ENCODE measurements at places on chromosomes 5 and 9.

GRCh38 chr5:181211208-181211607 is 6.2 kb upstream of the TRIM7 start:
- DNase-seq: no peak

GRCh38 chr9:10112798-10113197 is 500.0 kb downstream of the PTPRD start:
- no peak for DNase-seq

DNA sequence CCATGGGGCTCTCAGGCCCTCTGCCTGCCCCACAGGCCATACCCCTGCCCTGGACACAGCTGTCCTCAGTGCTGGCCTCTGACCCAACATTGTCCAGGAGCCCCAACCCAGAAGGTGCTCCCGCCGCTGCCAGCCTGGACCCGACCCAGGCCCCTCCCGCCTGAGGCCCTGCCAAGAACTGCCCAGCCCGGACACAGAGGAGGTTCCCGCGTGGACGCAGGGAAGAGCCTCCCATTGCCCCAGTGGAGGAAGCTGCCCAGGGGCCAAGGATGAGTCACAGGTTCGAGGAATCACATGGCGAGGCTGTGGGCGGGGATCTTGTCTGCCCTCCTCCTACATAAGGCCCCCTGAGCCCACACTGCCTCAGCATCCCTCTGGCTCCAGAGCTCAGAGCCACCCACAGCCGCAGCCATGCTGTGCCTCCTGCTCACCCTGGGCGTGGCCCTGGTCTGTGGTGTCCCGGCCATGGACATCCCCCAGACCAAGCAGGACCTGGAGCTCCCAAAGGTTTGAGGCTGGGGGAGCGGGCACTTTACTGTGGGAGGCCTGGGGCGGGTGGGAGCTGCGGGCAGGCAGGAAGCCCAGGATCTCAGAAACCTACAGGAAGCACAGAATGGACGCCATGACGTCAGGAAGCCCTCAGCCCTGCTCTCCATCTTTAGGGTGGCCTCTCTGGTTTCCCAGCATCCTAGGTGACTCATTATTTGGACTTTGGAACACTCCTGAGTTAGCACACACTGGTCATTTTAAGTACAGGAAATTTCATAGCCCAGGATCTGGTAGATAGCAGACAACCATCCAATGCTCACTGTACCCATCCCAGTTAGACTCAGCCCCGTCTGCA is at the start of gene PAEP:
TSS of gene PAEP (plus strand) at position 366 of the 844 bp plus-strand sequence.
- DNase-seq: no peak

GRCh38 chr9:77271023-77271690 is 93.8 kb downstream of the VPS13A start:
- DNase-seq: no peak

- no peak for DNase-seq
Observed at GRCh38 chr5:73306078-73306719, 133.2 kb downstream of the TMEM174 start.

GRCh38 chr9:17280350-17281012 is 145.6 kb downstream of the CNTLN start:
- DNase-seq: no peak

GRCh38 chr5:133757396-133757945 is 145.1 kb upstream of the FSTL4 start:
- DNase-seq: no peak

- no peak for DNase-seq
Observed at GRCh38 chr5:159091596-159092331, 8.0 kb downstream of the EBF1 start.

GRCh38 chr5:83441747-83442146 is 29.8 kb upstream of the VCAN start:
- DNase-seq: no peak

GRCh38 chr5:43190755-43191603 is 1.0 kb upstream of the NIM1K start:
- DNase-seq: no peak

- no peak for DNase-seq
Observed at GRCh38 chr5:73135429-73136054, 15.2 kb downstream of the TMEM171 start.

DNA sequence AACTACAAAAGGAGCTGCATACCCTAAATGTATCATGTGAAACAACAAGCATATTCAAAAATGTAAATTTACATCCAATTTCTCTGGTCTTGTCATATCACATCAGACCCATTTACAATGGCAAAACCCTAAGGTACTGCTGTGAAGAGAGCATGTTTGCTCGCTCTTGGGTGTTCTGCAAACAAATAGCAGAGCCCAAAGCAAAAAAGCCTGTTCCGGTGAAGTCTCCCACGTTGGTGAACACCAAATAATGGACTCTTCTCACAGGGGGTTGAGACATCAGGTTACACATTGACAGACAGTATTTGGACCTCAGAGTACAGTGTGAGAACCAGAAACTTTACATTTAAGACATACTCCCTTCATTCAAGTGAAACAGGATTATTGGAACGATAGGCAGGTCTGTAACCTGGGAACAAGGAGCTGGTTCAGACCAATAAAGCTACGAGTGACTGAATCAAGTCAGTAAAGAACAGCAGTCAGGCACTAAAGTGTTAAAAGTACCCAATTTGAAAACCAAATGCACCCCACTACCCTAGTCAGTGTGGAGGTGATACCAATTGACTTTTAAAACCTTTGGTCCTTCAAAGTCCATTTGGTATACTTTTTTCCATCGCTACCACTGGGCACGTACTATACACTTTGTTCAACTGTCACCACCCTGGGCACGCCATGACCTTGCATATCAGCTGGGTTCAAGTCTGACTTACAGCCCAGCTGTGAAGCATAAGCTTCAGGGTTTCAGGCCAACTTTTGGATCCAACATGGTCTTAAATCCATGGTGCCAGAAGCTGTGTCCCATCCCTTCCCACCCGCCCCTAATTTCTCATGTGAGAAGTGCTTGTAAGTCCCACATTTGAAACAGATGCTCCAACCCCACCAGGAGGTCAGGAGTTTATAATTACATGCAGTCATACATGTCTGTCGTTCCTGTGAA is 36.4 kb downstream of the ETF1 start:
- DNase-seq: no peak

DNA sequence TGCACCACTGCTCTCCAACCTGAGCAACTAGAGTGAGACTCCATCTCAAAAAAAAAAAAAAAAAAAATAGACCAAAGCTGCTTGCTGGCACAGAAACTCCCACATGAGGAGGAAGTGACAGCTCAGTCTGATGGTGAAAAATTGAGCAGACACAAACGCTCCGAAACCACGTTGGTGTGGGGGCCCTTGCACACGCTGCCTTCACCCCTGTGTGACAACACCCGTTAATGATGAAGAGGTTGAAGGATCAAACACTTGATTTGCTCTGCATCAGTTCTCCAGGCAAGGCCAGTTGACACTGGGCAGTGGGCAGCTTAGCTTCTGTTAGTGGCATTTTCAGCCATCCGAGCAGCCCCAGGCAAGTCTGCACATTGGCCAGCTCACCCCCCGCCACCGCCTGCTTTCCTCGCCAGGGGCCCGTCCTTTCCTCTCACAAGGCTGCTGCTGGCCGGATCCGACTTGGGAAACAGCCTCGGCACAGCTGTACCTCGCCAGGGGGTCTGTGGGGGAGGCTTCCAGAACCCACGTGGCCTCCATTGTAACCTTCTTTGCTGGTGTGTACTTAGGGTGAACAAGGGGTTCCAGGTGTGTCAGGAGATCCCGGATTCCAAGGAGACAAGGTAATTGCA is 79.8 kb downstream of the COL27A1 start:
- DNase-seq: no peak

DNA sequence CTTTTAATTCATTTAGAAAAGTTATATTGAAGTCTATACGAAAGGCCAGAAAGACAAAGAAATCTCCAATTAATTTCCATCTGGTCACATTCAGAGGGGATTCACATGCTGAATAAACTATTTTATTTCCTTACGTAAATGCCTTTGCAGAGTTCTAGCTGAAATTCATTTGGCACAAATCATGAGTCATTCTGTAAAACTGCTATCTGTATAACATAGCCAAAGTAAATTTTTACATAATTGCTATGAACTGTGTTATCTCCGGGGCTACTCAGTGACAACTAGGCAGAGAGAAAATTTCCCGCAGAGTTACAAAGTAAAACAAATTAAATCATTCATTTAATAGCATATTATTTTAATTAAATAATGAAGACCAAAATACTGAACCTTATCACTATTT is 463.2 kb upstream of the ADAMTS16 start:
- no peak for DNase-seq

- no peak for DNase-seq
Observed at GRCh38 chr5:38888041-38888440, 42.2 kb downstream of the OSMR start.
